ENCODE measurements at places on chromosomes 13 and 19.

DNA sequence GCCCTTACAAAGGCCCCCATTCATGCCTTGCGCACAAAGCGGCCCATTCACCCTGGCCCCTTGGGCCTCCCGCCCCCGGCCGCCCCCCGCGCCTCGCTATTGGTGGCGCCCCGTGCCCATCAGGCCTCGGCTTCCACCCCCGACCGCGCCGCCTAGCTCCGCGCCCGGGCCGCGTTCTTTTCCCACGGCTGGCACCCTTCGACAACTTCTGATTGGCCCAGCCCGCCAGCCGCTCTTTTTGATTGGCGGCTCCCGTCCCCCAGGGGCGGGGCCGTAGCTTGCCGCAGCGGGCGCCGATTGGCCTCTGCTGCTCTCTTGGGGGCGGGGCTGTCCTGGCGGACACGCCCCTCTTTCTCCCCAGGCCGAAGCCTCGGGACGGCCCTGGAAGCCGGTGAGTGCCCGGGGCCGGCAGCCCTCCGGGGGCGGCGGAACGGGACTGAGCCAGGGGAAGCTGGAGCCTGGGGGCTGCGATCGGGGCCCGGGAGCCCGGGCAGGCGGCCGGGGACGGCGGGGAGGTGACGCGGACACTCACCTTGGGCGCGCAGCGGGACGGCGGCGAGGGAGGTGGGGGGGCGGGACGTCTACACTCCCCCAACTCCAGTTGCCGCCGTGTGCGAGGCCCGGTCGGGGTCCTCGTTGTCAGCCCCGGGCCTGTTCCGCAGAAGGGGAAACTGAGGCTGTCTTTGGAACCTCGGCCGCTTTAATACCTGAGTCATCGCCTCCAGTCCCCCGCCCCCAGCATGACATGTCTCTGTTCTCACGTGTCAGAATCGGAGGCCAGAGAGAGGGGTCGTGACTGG lies at the start of gene MYH14:
Gene MYH14, plus strand, starts transcription at position 342 of the 800 bp plus-strand sequence. CDS start 6,744 bp downstream, outside the sequence.
- DNase-seq, result peak; percentile 27

DNA sequence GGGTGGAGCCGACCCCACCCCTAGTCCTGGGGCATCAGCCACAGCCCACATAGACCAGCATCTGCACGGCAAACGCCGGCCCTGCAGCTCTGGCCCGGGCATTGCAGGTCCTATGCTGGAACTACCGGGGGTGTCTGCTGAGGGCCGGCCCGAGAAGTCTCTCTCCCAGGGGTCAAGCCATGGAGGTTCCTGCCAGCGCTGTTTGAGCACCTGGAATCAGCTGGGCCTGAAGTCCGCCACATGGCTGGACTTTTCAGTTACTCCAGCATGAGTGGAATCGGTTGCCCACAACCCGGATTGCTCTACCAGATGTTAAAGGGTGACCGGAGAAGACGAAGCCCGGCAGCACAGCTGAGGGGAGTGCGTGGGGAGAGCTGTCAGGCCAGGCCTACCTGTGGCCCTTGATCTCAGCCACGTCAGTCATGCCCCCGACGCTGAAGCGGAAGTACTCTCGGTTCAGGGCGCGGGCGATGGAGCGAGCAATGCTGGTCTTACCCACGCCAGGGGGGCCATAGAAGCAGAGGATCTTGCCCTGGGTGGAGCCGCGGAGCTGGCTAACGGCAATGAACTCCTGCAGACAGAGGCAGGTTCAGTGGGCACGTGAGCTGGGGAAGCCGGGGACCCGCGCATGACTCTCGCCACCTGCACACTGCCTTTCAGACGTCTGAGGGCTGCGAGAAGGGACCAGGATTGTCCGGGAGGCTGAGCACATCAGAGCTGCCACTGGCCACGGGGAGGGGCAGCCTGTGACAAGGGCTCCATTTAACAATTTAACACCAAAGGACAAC lies 8.7 kb downstream of the RPL36 start:
- DNase-seq, result no peak

DNA sequence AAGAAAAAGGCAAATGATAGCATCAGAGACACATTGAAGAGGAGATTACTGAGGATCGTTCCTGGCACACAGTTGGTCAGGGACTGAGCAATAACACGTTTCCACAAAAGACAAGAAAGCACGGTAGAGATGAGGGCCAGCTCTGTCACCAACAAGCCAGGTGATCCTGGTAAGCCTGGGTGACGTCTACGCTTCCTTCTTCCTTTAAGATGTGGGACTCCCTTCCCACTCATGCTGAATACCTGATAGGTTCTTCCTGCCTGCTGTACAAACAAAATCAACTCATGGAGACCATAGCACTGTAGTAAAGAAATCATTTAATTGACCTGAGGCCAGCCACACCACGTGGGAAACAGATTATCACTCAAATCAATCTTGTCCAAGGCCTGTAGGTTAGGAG lies 19.7 kb upstream of the COG3 start:
- no peak for DNase-seq

DNA sequence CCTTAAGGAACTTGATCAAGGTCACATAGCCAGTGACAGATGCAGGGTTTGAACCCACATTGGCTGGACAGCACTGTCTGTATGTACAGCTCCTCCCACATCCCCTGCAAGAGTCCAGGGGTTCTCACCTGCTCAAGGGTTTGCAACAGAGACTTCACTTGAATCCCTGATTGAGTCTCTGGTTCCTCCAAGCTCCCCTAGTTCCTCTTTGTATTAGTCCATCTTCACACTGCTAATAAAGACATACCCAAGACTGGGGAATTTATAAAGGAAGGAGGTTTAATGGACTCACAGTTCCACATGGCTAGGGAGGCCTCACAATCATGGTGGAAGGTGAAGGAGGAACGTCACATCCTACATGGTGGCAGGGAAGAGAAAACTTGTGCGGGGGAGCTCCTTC lies 72.8 kb upstream of the CLDN10 start:
- DNase-seq, result no peak

- DNase-seq, result no peak
Measured at GRCh38 chr19:41297628-41298347, 12.2 kb upstream of the CCDC97 start.

GRCh38 chr13:77740931-77741596 lies 43.6 kb downstream of the SLAIN1 start:
- no peak for DNase-seq

- no peak for DNase-seq
Measured at GRCh38 chr13:50664951-50665350, 178.5 kb downstream of the DLEU7 start.

DNA sequence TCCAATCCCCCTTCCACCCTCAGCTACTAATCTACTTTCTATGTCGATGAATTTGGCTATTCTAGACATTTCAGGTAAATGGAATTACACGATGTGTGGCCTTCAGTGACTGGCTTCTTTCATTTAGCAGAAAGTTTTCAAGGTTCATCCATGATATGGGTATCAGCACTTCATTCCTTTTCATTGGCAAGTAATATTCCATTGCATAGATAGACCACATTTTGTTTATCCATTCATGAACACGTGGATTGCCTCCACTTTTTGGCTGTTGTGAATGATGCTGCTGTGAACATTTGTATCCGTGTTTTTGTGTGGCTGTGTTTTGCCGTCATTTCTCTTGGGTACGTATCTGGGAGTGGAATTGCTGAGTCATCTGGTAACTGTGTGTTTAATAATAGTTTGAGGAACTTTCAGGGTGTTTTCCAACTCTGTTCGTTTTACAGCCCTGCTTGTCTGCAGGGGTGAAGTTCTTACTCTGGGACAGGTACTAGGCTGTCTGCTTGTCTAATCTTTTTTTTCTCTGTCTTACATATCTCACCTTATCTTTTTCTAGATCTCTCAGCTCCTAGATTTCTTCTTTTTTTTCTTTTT lies 32.5 kb downstream of the MARK4 start:
- DNase-seq, result no peak

- DNase-seq, result no peak
Measured at GRCh38 chr19:3006075-3006767, 22.9 kb downstream of the TLE2 start.

- DNase-seq, result no peak
Measured at GRCh38 chr19:5218255-5218855, 122.3 kb downstream of the PTPRS start.

- DNase-seq, result no peak
Measured at GRCh38 chr13:28653111-28653510, 5.8 kb upstream of the POMP start.

DNA sequence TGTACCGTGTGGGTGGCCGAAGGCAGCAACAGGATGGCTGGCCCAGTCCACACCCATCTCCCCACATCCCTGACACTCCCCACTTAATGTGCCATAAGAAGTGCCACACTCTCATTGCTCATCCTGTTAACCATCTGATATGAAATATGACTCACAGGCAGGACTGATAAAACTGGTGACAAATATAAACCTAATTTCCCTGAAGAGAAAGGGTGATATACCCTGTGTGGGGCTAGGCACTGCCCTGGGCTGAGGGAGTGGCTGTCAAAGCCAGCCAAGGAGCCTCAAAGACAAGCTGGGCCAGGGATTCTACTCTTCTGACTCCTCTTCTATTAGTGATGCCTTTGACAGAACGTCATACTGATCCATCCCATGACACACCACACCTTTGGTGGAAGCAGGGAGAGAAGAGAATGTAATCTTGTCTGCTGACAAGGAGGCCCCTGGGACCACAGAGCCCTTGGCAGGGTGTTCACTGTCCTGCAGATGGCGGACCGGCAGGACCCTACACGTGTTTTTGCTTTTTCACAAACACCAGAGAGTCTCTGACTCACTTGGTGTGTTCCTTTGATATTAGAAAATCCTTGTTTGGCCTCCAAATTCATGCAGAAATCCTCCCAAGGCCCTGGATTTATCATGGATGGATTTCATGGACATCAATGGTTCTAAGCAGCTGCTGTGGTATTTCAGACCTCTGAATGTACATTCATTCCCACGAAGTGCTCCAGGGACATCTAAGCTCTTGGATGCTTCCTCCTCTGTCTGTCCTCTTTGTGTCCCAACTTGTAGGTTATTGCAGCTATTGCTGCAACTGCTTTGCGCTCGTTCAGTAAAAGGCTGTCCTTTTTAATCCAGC lies 98.0 kb upstream of the WASF3 start:
- peak; percentile 54 for DNase-seq

DNA sequence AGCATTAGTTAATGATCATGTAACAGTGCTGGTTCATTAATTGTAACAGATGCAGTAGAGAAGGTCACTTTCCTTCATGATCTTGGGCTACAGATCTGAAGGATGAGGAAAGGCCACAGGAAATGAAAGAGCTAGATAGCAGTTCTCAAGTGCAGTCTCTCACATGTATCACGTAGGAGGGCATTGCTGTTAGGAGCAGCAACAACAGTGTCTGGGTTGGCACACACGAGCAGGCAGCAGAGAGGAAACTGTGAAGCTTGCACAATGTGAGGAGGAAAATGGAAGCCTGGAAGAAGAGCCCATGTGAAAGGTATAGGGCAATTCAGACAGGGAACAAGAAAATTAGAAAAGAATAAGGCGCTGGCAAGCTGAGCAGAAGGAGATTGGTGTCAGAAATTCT lies 1741.5 kb downstream of the PCDH9 start:
- no peak for DNase-seq

- no peak for DNase-seq
Measured at GRCh38 chr19:38549061-38549460, 68.7 kb downstream of the MAP4K1 start.

- no peak for DNase-seq
Measured at GRCh38 chr13:23963947-23964346, 66.6 kb upstream of the C1QTNF9B start.

- DNase-seq, result no peak
Measured at GRCh38 chr19:5975388-5975728, 2.6 kb downstream of the RANBP3 start.

GRCh38 chr19:31181535-31181934 lies 167.7 kb downstream of the TSHZ3 start:
- no peak for DNase-seq
